HT1080 (cell line): ENCODE measurements at places on chromosomes 12 and 14. TPM values are rescaled to one million over a fixed set of nuclear protein-coding genes. Genes with fewer than 3 reads are reported as not detected.

The STYX gene
- total RNA-seq = 6.8 and 9.7 TPM in 2 replicates

DNA sequence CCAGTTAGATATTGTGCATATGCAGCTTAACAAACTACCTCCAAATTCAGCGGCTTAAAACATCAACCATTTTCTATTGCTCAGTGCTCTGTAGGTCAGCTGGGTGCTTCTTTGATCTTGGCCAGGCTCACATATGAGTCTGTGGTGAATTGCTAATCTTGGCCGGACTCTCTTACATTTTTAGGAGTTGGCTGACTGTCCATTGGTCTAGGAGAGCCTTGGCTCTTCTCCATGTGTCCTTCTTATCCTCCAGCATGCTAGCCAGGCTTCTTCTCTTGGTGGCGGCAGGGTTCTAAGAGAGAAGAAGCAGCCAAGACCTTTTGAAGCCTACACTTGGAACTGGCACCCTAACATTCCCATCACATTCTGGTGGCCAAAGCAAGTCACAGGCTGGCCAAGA is 174.3 kb upstream of the PWP1 start:
- no peak for DNase-seq

DNA sequence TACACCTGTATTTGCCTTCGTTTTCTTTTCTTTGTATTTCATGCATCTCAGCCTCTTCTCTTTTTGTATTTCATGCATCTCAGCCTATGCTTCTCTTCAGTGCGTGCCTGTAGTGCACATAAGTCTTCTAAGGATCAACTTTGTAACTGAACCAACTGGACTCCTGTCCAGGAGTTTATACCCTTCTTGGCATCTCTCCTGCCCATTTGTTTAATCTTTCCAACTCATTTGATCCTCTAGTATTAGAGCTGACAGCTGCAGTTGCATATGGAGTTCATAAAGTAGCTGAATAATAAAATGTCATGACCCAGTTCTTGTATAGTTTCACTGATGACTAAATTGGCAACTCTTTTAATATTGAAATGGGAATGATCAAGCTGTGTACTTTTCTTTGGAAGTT is 89.7 kb downstream of the FGD4 start:
- DNase-seq = no peak

GRCh38 chr14:96582411-96582961 is 80.3 kb downstream of the PAPOLA start:
- no peak for DNase-seq

GRCh38 chr12:123049398-123050240 is 69.1 kb downstream of the ARL6IP4 start:
- DNase-seq = no peak
